ENCODE measurements at places on chromosomes 7 and 10.

DNA sequence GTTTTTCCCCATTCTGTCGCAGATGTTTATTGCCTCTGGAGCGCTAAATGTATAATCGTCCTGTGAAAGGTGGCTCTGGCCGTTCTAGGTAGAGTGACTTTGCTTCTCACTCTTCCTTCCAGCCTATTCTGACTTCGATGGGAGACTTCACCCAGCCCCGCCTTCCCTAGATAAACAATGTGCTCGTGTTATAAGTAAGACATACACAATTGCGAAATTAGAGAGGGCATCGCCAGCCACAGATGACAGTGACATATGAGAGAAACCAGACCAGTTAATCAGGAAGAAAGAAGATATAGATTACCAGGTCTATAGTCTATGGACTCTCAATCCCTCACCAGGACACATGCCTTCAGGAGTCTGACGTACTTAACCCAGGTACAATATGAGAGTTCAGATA, 1050.5 kb upstream of the AUTS2 start:
- H3K4me1 ChIP-seq, result no peaks in the 10 kb centered on the region
- H3K4me3 ChIP-seq, result no peak overlapping the region
- no peaks in the 10 kb centered on the region for H3K36me3 ChIP-seq
- H3K27ac ChIP-seq, result no peak overlapping the region
- H3K27me3 ChIP-seq, result no peaks in the 10 kb centered on the region

DNA sequence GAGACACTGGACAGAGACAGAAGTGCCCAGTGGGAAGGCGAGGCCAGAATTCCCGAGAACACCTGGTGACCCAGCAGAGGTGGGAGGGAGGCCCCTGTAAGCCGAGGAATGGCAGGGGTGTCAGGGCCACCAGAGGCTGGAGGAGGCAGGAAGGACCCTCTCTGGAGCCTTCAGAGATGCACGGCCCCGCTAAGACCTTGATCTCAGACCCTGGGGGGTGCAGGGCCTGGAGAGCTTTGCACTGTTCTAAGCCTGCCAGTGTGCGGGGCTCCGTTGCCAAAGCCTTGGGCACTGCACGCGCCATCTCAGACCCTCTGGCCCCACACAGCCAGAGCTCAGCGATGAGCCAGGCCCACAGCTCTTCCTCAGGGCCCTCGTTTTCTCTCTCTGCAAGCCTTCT, 557.1 kb downstream of the PTPRN2 start:
- H3K4me3 ChIP-seq, result no peak overlapping the region
- H3K36me3 ChIP-seq, result no peaks in the 10 kb centered on the region
- DNase-seq, result no peak
- H3K4me1 ChIP-seq, result no peaks in the 10 kb centered on the region

DNA sequence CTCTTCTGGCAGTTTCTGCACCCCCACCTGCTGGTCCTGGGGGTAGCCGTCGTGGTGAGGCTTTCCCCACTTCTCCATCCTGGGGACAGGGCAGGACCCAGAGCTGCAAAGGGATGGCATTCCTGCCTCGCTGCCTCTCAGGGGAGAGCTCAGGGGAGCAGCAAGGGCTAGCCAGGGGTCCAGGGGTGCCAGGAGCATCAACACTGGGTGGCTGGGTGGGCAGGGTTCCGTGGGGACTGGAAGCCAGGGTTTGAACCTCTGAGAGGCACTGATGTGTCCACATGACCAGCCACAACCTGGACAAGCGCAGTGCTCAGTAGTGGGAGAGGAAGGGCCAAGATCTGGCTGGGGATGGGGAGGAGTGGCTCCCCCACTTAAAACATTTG, 5.6 kb downstream of the ABCB8 start:
- no peak for DNase-seq
- H3K27me3 ChIP-seq, result no peaks in the 10 kb centered on the region
- no peak overlapping the region for H3K4me3 ChIP-seq
- H3K27ac ChIP-seq, result no peak overlapping the region
- no peaks in the 10 kb centered on the region for H3K4me1 ChIP-seq
- H3K36me3 ChIP-seq, result peaks cover 13% of the 10 kb centered on the region

DNA sequence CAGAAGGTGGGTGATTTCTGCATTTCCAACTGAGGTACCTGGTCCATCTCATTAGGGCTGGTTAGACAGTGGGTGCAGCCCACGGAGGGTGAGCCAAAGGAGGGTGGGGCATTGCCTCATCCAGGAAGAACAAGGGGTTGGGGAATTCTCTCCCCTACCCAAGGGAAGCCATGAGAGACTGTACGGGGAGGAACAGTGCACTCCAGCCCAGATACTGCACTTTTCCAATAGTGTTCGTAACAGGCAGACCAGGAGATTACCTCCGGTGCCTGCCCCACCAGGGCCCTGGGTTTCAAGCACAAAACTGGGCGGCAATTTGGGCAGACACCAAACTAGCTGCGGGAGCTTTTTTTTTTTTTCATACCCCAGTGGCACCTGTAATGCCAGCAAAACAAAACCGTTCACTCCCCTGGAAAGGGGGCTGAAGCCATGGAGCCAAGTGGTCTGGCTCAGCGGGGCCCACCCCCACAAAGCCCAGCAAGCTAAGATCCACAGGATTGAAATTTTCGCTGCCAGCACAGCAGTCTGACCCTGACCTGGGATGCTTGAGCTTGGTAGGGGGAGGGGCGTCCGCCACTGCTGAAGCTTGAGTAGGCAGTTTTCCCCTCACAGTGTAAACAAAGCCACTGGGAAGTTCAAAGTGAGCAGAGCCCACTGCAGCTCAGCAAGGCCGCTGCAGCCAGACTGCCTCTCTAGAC, 31.2 kb downstream of the ARMC10 start:
- no peak overlapping the region for H3K27ac ChIP-seq
- peak; percentile 89 for DNase-seq
- no peaks in the 10 kb centered on the region for H3K27me3 ChIP-seq
- H3K4me1 ChIP-seq, result no peaks in the 10 kb centered on the region
- H3K4me3 ChIP-seq, result no peak overlapping the region
- peaks cover 2% of the 10 kb centered on the region for H3K36me3 ChIP-seq

GRCh38 chr10:86003201-86003621, 363.4 kb downstream of the GRID1 start:
- no peak overlapping the region for H3K4me3 ChIP-seq
- H3K27ac ChIP-seq, result no peak overlapping the region
- no peaks in the 10 kb centered on the region for H3K4me1 ChIP-seq
- H3K36me3 ChIP-seq, result no peaks in the 10 kb centered on the region

DNA sequence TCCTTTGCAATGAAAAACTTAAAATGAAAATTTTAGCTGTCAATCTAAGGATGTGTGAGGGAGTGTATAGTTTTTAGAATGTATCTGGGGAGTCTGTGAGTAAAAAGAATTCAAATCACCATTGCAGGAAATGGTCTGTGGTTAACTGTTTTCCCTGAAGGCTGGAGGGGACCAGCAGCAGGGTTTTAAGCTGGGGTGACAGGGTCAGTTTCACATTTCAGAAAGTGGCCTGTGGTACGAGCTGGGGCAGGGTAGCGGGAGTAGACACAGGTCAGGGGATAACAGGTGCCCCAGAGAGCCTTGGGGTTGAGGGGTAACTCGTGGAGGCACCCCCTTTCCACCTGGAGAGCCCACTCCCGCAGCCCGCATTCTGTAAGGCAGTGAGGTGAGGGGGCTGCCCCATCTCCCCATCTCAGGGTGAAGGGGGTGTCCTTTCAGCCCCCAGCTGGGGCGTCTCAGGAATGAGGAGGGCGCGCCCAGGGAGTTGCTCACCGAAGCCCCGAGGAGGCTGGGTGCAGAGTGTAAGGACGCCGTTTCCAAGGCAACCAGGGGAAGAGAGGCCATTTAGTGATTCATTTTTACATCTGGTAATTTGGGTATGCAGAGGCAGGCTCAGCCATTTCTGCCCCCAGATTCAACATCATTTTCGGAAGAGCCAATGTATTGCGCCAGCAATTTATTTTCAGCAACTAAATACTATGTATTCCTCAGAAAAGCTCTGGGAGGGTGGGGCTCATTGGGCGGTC, 168.9 kb downstream of the SLIT1 start:
- H3K4me1 ChIP-seq, result peaks cover 4% of the 10 kb centered on the region
- no peaks in the 10 kb centered on the region for H3K36me3 ChIP-seq
- DNase-seq, result no peak

DNA sequence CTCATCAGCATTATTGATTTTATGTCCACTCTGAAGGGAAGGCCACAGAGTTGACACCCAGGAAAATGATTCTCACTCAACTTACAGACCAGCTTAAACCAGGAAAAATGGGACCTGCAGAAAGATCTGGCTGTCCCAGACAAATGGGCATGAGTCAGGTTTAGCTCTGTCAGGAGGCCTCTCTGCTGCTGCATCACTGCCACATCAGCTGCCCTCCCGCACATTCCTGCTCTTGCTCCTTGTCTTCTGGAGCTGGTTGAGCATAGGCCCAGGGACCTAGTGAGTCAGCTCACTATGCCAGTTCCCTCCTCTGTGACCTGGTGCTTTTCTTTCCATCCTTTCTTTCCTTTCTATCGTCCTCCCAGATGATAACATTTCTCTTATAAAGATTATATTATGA, 18.8 kb upstream of the SMNDC1 start:
- H3K36me3 ChIP-seq, result no peaks in the 10 kb centered on the region
- H3K27ac ChIP-seq, result no peak overlapping the region
- no peaks in the 10 kb centered on the region for H3K4me1 ChIP-seq
- no peaks in the 10 kb centered on the region for H3K27me3 ChIP-seq

Measured in kidney (tissue), 22 donors.